ENCODE measurements at places on chromosomes 3 and 15.

GRCh38 chr3:179921951-179922350 is 114.8 kb downstream of the PEX5L start:
- DNase-seq: no peak

- DNase-seq: no peak
Observed at GRCh38 chr15:92637626-92638025, 17.9 kb downstream of the FAM174B start.

DNA sequence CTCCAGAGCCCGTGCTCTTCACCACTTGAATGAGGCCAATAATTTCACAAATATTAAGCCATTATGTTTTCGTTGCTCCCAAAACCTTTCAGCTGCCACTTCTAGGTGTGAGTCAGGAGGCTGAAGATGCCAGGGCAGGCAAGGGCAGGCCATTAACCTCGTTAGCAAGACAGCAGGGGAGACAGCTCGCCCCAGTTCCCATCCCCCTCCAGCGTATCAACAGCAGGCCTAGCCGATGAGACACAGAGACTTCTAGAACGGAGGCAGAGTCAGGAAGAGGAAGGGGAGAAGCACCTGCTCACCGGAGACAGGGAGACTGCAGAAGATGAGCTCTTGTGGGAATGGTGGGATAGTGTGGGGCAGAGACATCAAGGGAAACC is 28.0 kb upstream of the PLA2G4E start:
- no peak for DNase-seq

GRCh38 chr15:100784493-100785180 is 95.0 kb upstream of the ALDH1A3 start:
- no peak for DNase-seq

GRCh38 chr3:117695321-117695720 is 985.7 kb downstream of the TUSC7 start:
- DNase-seq: no peak

- no peak for DNase-seq
Observed at GRCh38 chr3:143222505-143222904, 102.9 kb downstream of the CHST2 start.

- peak; percentile 27 for DNase-seq
Observed at GRCh38 chr3:139935016-139935865, at the start of gene CLSTN2. Gene CLSTN2 (plus strand): TSS chr3:139935185.

DNA sequence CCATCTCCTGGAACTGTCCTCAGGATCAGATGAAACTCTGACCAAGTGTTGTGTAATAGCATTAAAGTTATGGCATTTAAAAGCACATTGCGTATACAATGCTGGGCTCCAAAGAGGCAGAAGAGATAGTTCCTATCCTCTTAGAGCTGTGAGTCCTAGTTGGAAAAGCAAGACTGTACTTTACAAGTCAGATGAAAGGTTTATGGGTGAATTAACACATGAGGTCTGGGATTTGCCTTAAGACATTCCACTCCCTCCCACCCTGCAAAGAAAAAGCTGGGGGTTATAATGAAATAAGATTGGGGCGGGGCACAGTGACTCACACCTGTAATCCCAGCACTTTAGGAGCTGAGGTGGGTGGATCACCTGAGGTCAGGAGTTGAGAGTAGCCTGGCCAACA is 35.6 kb downstream of the SNAPC5 start:
- no peak for DNase-seq

GRCh38 chr3:191355406-191355805 is 25.1 kb upstream of the UTS2B start:
- no peak for DNase-seq

GRCh38 chr15:79724312-79724711 is 172.5 kb downstream of the MTHFS start:
- no peak for DNase-seq

DNA sequence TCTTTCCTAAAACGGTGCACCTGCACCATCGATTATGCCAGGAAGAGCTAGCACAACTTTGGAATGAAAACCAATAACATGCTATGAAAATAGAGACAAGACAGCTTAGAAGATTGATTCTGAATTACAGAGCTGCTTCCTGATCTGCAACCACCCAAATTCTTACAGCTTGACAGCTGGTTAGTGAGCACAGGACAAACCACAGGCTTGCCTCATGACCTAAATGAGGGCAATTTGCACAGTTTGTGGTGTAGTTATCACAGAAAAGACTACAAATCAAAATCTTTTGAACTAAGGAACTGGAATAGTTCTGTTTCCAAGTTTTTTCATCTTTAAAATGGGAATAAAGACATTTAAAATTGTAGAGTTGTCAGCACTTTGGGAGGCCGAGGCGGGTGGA is 533.5 kb downstream of the NAALADL2 start:
- no peak for DNase-seq

GRCh38 chr3:128701342-128702212 is 24.4 kb upstream of the RAB7A start:
- DNase-seq: no peak

- no peak for DNase-seq
Observed at GRCh38 chr3:40445880-40446279, 11.3 kb upstream of the RPL14 start.

DNA sequence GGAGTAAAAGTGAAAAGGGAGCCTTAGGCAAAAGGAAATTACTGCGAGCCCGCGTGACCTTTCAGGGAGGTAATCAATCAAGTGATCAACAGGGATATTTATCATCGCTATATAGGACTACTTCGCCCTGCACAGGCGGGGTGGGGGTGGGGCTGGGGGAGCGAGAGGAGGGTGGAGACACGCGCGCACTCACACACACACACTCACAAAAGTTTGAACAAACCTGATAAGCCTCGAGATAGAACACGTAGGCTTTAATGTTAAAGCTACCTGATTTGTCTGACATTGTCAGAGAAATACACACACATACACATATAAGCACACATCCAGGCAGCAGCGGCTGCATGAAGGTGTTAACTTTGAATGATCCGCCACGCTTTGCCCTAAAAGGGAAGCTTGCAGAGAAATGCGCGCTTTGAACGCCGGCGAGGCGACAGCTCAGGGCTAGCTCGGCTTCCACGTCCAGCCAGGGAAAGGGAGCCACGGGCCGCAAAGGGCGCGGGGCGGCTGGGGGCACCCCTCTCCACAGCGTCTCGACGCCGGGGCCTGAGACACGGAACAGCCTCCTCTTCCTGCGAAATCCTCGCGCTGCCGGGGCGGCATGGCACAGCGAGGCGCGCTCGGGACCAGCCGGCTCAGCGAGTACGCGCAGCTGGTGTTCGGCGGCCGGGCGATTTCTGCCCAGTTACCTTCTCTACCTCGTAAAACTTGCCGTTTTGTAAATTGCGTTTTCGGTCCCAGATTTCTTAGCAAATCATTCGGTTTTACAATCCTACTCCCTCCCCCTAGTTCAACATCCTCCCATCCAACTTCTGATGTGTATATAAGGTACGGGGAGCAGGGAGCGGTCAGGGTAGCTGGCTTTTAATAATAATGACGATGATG is 4.8 kb upstream of the MECOM start:
- DNase-seq: no peak

GRCh38 chr3:4460334-4460733 is 6.7 kb downstream of the SUMF1 start:
- DNase-seq: no peak

- DNase-seq: no peak
Observed at GRCh38 chr3:58723173-58723572, 56.6 kb upstream of the FAM3D start.

DNA sequence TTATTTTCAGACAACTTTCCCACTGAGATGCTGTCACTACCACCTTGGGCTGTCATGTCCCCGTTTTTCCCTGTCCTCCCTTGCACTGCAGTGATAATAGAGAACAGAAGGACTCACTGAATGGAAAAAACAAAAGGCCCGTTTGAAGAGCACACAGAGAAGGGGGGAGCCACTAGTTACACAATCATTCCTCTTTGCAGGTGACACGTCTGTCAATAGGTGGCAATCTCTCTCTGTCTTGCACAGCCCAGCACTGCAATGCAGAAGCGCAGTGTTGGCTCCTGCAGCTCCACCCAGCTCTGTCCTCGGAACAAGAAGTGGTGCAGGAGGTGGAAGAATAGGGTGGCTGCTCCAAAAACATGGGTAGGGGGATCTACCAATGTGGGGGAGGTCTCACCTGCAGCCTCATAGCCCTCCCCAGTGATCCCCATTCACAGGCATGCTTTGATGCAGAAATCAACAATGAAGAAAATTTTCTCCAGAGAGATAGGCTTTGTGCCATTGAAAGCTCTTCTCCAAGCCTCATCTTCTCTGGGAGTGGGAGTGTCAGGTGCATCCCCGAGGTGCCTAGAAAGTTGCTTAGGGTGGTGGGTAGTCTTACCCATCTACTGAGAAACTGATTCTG is 31.8 kb downstream of the FSTL1 start:
- DNase-seq: peak; percentile 36

DNA sequence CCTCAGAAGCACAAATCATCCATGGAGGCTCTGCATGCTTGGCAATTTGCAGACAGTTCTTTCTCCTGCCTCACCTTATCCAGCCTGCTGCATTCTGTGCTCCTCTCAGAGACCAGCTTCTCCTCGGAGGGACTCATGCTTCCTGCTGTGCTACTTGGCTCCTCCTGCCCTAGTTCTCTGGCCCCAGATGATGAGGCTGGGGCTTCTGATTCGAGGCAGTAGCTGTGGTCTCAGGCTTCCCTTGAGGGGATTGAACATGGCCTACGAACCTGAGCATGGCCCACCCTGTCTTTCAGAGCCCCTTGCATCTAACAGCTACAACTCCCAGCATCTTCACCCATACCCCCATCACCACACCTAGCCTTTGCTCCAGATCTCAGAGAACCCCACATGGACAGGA is 6.7 kb downstream of the VIPR1 start:
- no peak for DNase-seq

- DNase-seq: no peak
Observed at GRCh38 chr15:47861111-47861903, 144.0 kb downstream of the SEMA6D start.
